ENCODE measurements at places on chromosomes 3 and 15.
A peak's percentile ranks its signal among the peaks of the same experiment; 100 is the strongest.

GRCh38 chr3:46414739-46415138 is 7.7 kb downstream of the CCRL2 start:
- no peak for DNase-seq

DNA sequence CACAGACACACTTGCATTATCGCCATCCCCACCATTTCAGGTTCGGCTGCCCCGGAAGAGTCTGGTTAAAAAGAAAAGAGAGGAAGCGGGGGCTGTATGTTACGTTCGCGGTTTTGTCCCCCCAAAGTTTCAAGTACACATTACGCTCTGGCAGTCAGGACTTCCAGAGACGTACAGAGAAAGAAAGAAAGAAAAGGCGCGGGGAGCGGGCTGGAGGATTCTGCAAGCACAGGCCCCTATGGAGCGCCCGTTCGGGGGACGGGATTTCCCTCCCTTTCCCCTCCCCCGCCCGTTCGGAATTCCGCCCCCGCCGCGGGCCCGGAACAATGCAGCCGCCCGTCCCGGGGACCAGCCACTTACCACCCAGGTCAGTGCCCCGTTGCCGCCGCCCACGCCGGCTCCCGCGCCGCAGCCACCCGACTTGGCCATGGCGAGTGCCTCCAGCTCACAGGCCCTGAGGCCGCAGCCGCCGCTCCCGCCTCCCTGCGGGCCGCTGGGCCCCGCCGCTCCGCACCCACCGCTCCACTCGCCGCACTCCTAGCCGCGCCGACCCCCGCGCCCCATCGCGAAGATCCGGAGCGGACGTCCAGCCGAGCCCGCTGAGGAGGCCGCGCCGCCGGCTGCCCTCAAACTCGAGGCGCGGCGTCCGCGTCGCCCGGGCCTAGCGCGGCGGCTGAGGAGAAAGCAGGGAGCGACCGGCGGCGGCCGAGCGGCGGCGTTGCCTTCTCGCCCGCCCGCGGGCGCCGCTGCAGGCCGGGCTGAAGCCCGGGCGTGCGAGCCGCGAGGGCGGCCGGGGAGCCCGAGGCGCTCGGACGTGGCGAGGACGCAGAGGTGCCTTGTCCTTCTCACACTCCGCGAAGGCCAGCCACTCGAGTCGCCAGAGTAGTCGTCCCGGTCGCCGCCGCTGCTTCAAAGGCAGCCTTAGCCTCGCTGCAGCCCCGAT is 567 bp downstream of the TOP2B start:
- peak; percentile 54 for DNase-seq

DNA sequence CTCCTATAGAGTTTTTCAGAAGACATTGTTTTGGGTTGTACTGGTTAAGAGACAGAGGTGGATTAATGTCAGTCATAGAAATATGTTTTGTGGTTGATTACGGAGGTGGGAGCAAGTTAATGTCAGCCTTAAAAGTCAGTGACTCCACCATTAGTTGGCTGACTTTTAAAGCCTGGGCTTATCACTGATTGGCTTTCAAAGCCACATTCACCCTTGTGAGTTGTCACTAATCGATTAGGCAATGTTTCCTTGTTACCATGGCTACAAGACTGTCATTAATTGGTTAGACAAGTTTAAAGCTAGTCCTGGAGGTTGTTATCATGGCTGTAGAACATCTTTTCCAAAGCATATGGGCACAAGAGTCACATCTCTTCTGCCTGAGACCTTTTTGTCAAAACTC is 73.0 kb downstream of the NEO1 start:
- no peak for DNase-seq

DNA sequence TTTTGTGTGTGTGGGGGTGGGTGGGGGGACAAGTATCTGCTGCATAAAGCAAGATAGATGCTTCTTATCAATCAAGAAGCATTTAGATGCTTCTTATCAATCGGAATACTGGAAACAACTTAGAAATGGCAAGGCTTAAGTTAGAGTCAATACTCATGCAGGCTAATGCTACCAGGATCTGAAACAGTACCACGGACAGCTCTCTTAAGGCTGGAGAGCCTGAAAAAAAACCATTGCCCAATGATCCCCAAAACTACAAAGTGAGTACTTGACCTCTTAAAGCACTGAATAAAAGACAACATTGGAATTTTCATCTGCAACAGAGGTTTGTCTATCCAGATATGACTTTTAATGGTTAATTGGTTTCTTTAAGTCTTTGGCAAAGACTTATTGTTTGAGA is 262.3 kb downstream of the GAP43 start:
- no peak for DNase-seq

DNA sequence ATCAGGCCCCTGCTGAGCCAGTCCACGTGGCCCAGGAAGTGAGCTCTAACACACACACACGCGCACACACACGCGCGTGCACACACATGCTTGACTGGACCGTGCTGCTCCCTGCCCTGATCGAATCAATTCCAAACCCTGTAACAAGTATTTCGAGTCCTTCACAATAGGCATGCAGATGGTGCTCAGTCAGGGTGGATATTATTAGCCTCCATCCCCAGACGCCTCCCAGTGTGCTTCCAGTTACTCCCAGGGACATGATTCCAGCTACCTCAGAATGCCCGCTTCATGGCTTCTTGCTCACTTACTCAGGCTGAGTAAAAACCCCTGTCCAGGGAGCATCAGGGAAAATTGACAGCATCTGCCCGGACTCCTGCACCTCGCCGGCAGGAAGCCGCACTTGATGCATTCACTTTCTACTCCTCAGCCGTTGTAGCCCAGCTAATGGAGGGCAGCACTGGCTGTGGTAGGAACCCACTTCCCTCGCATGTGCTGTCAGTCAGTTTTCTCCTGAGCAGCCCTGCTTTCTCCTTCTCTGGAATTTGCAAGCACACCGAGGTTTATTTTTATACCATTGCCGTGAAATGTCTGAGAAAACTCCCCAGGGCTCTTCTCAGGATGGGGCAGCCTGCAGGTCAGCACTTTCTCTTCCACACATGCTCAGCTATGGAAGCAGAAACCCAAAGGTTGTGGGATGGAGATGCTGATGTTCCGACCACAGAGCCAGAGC is 126.1 kb upstream of the ABHD17C start:
- no peak for DNase-seq

DNA sequence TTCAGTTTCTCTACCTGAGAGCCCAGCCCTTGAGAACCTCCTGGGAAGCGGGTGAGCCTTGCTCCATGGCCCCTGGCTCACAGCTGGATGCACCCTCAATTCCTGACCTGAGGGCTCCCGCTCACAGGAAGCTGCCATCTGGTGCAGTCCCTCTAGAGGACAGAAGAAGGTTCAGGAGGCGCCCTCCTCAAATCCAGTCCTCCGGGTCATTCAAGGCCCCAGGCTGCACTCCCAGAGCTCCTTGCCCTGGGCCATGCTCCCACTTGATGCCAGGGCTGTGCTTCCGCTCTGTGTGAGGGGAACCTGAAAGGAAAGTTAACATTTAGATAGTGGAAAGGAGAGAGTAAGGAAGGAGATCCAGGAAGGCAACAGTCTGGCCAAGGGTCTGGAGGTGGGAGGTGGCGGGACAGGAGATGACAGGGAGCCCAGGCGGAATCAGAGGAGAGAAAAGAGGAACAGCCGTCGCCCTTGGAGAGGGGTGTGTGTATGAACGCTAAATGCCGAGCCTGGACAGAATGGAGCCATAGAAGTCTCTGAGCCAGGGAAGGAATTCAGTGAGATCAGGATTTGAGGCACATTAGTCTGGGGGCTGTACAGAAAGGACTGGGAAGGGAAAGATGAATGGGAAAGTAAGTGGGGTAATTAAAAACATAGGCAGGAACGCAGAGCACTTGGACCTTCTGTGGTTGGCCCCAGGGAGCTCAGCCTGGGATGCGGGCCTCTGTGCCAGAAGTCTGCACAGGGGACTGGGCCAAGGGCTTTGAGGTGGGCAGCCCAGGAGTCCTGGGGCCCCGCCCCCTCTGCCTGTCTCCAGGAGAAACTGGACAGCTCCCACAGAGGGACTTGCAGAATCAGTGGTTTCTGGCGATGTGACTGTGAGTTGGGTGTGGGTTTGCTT is 26.1 kb downstream of the TBC1D21 start:
- DNase-seq: no peak

DNA sequence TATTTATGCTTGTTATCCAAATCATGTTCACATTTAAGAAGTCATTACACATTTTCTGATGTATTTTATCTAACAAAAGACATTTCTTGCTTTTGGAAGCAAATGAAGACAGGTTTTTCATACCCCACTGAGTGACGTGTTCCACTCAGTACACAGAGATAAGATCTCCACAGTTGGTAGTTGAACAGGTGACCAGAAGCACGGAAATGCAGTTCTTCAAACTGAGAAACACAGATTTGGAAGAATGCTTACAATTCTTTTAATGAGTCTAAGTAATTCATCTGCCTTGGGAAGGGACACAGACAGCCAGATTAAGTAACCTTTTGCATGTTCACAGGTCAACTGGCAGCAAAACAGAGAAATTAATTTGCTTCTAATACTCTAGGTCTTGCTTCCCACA is 23.1 kb downstream of the PTX3 start:
- DNase-seq: no peak

DNA sequence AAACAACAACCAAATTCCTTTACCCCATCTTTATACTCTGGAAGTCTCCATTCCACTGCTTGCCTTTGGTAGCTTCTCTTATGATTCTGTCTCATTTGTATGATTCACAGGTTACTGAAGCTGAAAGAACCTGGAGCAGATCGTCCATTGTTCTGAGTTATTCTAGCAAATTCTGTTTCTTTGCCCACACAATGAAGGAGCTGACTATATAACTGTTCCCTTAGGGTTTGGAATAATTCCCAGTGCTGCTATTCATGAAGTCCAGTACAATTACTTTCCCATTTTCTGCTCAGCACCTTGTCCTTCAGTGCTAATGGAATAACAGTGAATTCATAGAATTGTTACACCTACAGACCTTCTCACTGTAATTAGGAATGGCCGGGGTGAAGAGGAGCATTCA is 167.8 kb downstream of the CHST2 start:
- DNase-seq: no peak

- DNase-seq: no peak
Measured at GRCh38 chr3:15023719-15024118, 41.4 kb downstream of the MRPS25 start.

- DNase-seq: no peak
Measured at GRCh38 chr15:43219929-43220928, 589 bp downstream of the EPB42 start.

GRCh38 chr15:65888981-65889380 is 19.7 kb downstream of the RAB11A start:
- no peak for DNase-seq

GRCh38 chr3:171306631-171307030 is 153.6 kb downstream of the TNIK start:
- peak; percentile 75 for DNase-seq

GRCh38 chr3:57805674-57806073 is 49.6 kb downstream of the SLMAP start:
- DNase-seq: peak; percentile 38

GRCh38 chr3:108623504-108623903 is 34.0 kb downstream of the DZIP3 start:
- DNase-seq: no peak

GRCh38 chr3:50516440-50516871 is 13.0 kb upstream of the CACNA2D2 start:
- DNase-seq: no peak

DNA sequence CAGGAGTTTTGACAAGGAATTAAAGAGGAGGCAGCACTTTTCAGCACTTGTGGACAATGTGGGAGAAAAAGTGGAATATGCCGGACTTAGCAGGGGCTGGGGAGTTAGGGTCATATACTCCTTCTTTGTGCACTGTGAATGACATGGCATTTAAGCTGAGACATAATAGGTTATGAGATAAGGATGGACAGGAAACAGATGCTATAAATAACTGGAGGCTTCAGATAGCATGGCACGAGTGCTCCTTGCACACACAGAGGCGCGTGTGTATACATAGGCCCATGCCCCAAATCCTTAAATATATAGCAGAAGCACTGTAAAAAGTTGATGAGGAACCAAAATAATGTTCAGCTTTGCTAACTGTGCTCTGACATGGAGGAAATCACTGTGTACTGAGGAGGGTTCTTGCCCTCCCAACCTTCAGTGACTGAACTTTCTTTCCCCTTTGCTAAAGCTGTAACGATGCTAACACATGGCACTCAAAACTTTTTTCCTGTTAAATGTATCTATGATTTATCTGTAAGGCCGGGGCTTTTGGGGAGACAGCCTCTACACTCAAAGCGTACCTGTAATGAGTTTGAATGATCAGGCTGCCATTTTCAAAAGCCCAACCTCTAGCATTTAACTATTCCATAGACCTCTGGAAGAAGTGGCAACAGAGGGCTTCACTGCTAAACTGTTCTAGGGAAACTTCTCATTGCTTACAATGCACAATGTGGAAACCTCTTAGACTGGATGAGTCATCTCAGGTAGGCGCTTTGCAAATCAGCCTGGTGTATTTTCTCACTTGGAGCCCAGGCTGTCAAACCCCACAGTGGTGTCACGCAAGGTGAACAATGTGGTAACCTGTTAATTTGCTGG is 784.6 kb downstream of the NR2F2 start:
- no peak for DNase-seq

Data from amniotic stem cell (primary cell).